ENCODE measurements at places on chromosomes 16 and 17.

- DNase-seq, result peak; percentile 66
Observed at GRCh38 chr17:81665205-81666091, 957 bp downstream of the OXLD1 start.

DNA sequence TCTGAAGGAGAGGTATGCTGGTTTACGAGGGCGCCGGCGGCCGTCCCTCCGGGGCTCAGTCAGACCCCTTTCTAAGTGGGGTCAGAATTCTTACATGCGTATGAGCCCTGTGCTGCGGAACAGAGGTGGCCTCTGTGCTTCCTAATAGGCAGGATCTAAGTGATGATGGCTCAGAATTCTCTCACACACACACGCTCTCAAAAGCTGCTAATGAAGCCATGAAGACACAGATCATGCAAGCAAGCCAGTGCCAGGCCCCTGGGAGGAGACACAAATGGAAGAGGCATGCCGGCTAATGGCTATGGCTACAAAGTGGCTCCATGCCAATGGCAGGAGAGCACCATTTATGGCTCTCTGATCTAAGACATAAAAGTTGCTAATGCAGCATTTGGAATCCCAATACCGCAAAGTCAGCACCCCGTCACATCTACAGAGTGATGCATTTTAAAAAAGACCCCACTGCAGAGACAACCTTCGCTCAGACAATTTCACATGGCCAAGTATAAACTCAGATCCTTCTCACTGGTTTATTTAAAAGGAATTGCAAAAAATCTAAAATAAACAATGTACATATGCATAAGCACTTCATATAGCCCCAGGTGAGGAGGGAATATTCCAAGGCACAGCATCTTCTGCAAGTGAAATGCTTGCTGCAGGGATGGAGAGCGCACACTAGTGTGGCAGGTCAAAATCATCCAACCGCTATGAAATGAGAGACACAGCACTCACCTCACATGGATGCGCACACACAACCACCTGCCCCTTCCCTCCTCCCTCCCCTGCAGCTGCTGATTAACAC lies 24.5 kb downstream of the NPLOC4 start:
- no peak for DNase-seq

DNA sequence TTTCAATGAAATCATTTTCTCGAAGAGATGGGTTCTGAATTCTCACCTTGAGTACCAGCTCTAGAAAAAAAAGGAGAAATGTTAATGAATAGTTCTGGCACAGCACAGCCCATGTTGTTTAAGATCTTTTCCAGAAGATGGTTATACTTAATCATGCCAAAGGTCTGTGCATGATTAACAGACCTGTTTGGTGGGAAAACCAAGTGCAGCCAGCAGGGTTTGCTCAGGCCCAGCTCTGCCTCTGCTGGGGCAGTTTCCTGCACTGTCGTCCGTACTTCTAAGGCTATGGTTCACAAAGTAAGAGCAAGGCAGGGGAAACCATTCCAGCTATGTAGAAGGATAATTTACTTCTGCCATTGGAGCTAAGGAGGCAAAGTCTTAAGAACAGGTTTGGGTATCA lies 10.7 kb downstream of the ANKRD40 start:
- DNase-seq, result no peak

GRCh38 chr17:18017958-18018357 lies 21.0 kb downstream of the ATPAF2 start:
- DNase-seq, result no peak

GRCh38 chr16:1159973-1160772 lies 7.3 kb downstream of the CACNA1H start:
- DNase-seq, result no peak

DNA sequence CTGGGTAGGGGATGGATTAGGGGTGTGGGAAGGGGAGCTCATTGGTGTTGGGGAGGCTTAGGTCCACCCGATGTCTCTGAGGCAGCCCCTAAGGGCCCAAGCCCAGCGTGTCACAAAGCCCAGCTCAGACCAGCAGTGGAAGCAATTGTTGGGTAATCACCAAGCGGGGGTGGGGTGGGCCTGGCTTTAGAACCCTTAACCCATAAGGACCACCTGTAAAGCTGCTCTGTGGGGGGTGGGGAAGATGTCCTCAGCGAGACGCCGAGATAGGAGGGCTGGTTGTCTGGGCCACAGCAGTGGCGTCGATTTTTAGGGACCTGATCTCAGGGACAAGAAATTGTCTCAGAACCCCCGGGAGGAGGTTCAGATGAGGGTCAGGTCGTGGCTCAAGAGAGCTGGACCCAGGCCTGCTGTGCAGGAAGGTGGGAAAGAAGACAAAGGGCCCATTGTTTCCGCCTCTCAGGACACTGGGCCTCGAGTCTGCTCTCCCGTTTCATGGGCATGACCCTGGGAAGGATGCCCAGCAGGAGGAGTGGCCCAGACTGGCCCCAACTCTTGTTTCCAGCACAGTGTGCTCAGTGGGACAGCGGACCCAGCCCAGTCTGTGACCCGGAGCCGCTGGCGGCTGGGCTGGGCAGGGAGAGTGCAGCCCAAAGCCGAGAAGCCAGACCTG lies 15.9 kb downstream of the ST6GALNAC2 start:
- no peak for DNase-seq

DNA sequence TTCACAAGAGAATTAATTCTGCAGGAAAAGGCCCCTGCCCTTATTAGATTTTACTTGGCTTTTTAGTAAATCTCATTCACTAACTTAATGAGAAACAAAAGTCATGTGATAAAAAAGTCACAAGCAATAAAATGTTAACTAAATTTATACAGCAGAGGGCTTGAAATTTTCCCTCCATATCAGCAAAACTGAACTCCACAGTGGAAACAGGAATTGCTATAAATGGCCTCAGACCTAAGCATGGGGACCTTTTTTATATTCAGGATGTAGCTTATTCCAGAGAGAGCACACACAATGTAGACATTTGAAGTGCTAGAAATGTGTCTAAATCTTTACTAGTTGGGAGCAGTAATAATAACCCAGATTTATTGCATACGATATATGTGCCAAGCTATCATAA lies 291.5 kb downstream of the C16orf95 start:
- no peak for DNase-seq

DNA sequence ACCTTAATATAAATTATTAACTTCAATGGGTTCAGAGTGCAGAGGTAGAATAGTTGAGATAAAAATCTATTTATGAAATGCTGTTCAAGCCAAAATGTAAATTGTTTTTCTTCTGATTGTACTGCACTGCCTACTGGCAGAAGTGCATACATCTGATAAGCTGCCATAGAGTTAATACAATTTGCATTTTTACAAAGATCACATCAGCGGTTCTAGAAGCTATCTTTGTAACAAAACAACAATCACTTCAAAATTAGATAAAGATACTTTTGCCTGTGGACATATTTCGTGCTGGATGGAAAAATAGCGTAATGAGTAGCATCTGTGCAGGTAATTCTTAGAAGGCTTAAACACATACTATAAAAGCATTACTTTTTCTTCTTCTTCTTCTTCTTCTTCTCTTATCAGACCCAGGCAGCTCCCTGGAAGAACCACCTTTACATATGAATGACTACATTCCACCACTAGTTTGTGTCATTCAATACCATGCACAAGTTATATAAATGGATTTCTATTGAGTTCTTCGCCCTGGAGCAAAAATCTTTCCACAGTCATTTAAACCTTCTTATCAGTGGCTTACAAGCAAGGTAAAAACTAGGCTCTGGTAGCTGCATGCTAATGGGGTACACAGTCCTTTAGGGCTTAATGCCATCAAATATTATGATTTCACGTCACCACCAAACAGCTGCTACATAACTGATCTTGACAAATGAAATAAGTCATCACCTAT lies 47.0 kb downstream of the SYNRG start:
- DNase-seq, result no peak

DNA sequence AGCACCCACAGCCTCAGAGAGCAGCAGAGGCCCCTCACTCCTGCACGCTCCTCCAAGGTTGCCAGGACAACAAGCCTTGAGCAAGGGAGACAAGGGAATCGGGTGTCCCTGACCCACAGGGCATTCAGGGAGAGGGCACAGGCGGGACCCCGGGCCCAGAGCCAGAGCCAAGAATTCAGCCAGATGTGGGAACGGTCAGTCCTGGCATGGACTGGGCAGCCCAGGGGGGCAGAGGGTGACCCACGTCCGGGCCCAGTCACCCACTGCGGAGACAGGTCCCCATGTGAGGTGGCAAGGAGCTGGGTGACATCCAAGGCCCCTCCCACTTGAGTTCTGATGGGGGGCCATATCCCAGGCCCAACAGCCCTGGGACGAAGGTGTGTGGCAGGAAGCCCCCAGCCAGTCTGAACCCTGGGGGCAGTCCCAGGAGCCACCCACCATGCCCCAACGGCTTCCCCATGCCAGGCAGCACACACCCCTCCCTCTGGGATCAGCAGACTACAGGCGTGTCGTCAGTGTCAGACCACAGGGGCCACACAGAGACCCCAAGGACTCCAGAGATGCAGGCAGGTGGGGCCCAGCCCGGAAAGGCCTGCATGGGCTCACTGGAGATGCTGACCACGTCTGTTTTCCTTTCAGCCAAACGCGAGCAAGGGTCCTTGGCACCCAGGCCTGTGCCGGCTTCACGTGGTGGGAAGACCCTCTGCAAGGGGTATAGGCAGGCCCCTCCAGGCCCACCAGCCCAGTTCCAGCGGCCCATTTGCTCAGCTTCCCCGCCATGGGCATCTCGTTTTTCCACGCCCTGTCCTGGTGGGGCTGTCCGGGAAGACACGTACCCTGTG lies 23.0 kb downstream of the USP6 start:
- DNase-seq, result no peak

- no peak for DNase-seq
Observed at GRCh38 chr16:15854906-15855703, 1.7 kb downstream of the MYH11 start.

DNA sequence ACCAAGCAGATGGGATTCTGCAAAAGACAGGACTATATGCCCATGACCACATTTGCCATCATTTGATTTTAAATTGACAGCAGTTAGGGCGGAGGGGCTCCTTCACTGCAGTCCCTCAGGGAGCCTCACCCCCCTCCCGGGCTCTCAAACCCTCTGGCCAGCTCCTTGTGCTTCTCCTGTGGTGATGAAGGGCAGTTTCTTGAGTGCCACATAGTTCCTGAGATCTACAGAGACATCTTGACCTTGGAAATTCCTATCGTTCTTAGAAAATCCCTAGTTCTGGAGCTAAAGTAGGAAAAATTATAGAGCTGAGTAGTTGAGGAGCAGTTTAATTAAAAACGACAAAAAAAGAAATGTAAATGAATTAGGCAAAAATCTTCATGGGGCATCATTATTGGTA lies 231.5 kb downstream of the CCDC182 start:
- DNase-seq, result no peak

- no peak for DNase-seq
Observed at GRCh38 chr16:3054965-3055733, 8.8 kb downstream of the MMP25 start.
